ENCODE measurements at places on chromosomes 7 and 10.
A peak's percentile ranks its signal among the peaks of the same experiment; 100 is the strongest.

GRCh38 chr7:130273081-130273932 lies 6.6 kb downstream of the CPA2 start:
- DNase-seq: peak; percentile 35

DNA sequence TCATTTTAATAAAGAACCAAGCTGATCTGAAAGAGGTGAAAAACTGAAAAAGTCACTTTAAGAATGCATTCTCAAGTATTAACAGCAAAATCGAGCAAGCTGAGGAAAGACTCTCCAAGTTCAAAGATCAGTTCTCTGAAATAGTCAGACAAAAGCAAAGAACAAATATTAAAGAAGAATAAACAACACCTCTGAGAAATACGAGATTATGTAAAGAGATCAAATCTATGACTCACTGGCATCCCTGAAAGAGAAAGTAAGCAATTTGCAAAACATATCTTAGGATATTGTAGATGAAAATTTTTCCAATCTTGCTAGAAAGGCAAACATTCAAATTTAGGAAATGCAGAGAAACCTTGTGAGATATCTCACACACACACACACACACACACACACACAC lies 138.4 kb upstream of the HGF start:
- no peak for DNase-seq

DNA sequence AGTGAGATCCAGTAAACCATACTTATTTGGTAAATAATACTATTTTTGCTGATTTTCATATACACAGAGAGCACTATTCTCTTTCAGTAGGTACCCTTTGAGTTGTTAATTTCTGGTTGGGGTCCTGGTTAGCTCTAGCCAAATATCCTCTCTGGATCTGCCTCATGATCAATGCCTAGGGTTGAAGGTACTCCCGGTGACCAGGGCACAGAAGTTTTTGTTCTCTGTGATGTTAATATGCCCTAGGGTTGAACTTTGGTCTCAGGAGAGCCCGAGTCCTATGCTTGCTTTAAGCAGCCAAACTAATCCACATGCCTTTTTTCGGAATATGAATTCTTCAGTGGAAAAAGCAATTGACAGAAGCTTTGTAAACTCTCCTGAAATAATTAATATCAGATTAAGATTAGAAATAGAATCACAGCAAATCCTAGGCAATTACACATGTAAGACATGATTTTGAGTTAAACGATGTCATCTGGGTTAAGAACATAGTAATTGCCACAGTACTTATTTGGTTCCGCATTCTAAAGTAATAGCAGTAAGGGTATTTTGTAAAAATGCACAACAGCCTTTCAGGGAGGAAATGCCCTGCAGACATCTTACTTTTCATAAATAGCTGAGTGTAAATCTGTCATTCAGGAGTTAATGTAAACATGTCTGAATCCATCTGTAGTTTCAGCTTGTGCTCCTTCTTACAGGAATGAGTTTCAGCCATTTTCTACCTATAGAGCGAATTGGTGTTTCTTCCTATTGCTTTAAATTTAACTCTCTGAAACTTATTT lies 10.1 kb downstream of the CHN2 start:
- DNase-seq: no peak

GRCh38 chr7:126394406-126394805 lies 858.3 kb downstream of the GRM8 start:
- no peak for DNase-seq
